ENCODE measurements at places on chromosomes 2 and 18.

DNA sequence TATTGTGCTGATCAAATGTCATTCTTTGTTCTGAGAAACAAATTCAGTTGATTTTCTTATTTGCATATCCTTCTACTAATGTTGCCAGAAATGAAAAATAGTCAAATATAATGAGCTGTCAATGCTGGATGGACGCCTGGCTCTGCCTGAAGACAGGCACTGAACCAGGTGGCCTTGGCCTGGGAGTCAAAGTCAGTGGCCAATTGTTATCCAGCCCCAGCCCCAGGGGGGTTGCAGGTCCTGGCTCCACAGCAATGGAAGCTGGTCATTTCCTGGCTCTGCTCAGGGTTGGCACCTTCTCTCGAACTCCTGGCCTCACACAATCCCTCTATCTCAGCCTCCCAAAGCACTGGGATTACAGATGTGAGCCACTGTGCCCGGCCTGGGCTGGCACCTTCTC, 176.8 kb upstream of the GLI2 start:
- DNase-seq: no peak

- DNase-seq: no peak
Measured at GRCh38 chr2:126699716-126700581, 44.0 kb downstream of the GYPC start.

GRCh38 chr18:44599412-44599811, 81.3 kb upstream of the SETBP1 start:
- DNase-seq: no peak

GRCh38 chr2:100742277-100743254, 77.4 kb upstream of the NPAS2 start:
- DNase-seq: no peak
